Spinal cord (tissue), 10 donors: ENCODE measurements at places on chromosomes 1 and 21. TPM values are rescaled to one million over a fixed set of nuclear protein-coding genes. Genes with fewer than 3 reads are reported as not detected.

- DNase-seq = no peak
- no peak overlapping the region for H3K4me3 ChIP-seq
- no peak overlapping the region for H3K27ac ChIP-seq
- no peaks in the 10 kb centered on the region for H3K36me3 ChIP-seq
- H3K27me3 ChIP-seq = no peaks in the 10 kb centered on the region
Observed at GRCh38 chr1:86825319-86825718, 88.6 kb downstream of the SELENOF start.

- H3K27ac ChIP-seq = no peak overlapping the region
- no peak for DNase-seq
- no peaks in the 10 kb centered on the region for H3K27me3 ChIP-seq
- peaks cover 3% of the 10 kb centered on the region for H3K36me3 ChIP-seq
- H3K4me1 ChIP-seq = no peaks in the 10 kb centered on the region
Observed at GRCh38 chr1:149986486-149987296, 23.8 kb downstream of the OTUD7B start.

- H3K36me3 ChIP-seq = no peaks in the 10 kb centered on the region
- DNase-seq = no peak
- H3K27ac ChIP-seq = no peak overlapping the region
- no peak overlapping the region for H3K4me3 ChIP-seq
- no peaks in the 10 kb centered on the region for H3K27me3 ChIP-seq
- H3K4me1 ChIP-seq = no peaks in the 10 kb centered on the region
Observed at GRCh38 chr1:244139655-244140054, 88.6 kb downstream of the ZBTB18 start.

- no peak overlapping the region for H3K27ac ChIP-seq
- H3K4me1 ChIP-seq = no peaks in the 10 kb centered on the region
- no peaks in the 10 kb centered on the region for H3K27me3 ChIP-seq
Observed at GRCh38 chr1:164475834-164476233, 83.2 kb upstream of the PBX1 start.

DNA sequence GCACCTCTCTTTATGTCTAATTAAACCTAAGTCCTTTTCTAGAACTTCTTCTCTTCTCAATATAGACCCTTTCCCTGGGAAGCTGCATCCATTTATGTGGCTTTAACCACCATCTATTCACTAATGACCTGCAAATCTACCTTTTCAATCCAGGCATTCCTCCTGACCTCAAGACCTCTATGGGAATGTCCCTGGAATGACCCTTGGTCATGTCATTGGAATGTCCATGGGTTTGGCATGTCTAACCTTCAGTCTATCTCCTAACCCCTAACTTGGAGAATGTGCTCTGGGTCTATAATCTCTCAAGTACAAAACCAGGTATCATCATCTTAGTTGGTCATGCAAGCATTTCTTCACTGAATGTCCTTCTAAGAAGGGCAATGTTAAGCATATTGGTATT lies 196.1 kb downstream of the KCNH1 start:
- no peaks in the 10 kb centered on the region for H3K27me3 ChIP-seq
- no peak overlapping the region for H3K27ac ChIP-seq
- H3K36me3 ChIP-seq = no peaks in the 10 kb centered on the region
- H3K4me1 ChIP-seq = no peaks in the 10 kb centered on the region
- no peak overlapping the region for H3K4me3 ChIP-seq

The CA6 gene
- not detected for total RNA-seq
